ENCODE measurements at places on chromosomes 13 and 19.

DNA sequence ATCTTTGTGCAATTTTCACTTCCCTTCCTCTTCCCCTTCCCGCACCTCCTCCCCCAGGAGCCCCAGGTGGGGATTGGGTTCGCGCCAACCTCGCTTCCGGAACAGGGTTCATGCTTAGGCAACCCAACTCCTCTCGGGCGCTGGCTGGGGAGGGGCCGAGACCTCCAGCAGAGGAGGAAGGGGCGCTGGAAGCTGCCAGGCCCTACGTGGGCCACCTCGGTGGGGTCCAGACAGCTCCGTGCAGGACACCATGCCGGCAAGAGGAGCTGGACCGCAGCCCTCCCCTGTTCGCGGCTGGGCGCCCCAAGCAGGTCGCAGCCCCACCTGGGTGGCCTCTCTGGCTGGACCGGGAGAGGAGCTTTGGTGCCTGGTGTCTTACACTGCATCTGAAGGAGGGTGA is 91.1 kb downstream of the SPACA7 start:
- no peak for DNase-seq

DNA sequence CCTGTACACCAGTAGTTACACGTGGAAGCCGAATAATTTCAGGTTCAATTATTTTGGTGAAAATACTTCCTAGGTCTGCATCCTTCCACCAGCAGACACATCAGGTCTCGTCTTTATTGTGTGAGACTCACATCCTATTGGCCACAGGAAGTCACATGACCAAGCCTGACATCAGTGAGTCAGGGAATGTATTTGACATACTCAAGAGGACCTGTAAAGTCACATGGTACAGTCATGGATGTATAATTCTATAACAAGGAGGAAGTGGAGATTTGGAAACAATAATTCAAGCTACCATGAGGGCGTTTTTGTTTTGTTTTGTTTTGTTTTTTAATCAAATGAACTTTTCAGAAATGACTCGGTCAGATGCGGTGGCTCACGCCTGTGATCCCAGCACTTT is 9.3 kb upstream of the HIF3A start:
- DNase-seq, result no peak

DNA sequence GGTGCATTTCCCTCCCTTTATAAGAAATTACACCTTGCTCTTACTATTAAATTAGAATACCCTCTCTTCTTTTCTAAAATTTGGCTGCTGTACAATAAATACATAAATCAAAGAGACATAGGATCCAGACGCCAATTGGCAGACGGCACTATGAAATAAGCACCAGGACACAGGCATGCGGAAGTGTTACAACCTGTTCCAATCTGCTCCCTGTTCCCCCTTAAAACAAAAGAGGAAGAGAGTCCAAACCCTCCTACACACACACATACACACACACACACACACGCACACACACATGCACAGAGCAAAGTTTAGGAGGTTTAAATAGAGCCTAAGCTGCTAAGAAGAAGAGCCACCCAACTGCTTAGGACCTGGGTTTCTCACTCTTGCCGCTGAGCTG is 75.6 kb upstream of the ZNF507 start:
- no peak for DNase-seq

- DNase-seq, result no peak
Measured at GRCh38 chr13:95509521-95510310, 42.8 kb upstream of the CLDN10 start.

DNA sequence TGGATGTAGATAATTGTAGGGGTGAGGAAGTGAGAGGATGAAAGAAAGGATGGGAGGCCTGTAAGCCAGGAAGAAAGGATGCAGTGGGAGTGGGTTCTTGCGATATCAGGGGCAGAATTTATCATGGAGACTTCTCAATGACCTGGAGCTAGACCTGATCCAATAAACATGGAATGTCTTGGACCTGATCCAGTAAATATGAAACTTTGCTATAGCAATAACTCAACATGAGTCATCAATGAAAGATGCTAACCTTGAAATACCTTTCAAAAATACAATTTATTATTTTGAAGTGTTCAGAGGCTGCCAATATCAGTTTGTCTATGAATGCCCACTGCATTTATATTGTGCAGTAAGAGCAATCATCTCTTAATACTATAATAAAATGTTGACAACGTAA is 279.5 kb downstream of the POU4F1 start:
- DNase-seq, result peak; percentile 10

Measured in SW 1271 (cell line).